Inflammatory macrophage (primary cell): ENCODE measurements at places on chromosomes 2 and 18.

- DNase-seq: no peak
Measured at GRCh38 chr2:212364112-212364985, 174.3 kb downstream of the ERBB4 start.

- peak; percentile 75 for DNase-seq
Measured at GRCh38 chr2:159326569-159327255, 40.2 kb upstream of the WDSUB1 start.

DNA sequence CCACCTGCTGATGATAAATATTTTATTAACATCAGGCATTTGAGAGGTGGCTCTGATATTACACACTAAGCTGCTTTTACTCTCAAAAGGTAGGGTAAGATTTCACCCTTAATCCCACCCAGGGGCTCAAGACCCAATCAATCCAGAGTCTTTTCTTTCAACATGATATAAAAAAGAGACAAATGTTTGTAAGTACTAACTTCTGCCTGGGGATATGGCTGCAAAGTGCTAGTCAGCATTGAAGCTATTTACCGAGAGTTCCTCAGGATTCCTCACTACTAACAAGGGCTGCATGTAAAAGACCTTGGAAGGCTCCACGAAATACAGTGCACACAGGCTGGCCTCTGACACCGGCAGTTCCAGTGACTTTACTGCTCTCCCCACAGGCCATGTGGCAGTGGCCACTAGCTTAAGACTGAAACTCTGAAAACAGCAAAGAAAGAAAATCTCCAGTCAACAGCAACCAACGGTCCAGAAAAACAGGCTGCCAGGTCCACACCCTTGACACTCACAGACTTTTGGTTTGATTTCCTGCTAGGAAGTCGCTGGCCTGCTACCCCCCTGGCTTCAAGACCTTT is 11.2 kb downstream of the MREG start:
- DNase-seq: no peak

DNA sequence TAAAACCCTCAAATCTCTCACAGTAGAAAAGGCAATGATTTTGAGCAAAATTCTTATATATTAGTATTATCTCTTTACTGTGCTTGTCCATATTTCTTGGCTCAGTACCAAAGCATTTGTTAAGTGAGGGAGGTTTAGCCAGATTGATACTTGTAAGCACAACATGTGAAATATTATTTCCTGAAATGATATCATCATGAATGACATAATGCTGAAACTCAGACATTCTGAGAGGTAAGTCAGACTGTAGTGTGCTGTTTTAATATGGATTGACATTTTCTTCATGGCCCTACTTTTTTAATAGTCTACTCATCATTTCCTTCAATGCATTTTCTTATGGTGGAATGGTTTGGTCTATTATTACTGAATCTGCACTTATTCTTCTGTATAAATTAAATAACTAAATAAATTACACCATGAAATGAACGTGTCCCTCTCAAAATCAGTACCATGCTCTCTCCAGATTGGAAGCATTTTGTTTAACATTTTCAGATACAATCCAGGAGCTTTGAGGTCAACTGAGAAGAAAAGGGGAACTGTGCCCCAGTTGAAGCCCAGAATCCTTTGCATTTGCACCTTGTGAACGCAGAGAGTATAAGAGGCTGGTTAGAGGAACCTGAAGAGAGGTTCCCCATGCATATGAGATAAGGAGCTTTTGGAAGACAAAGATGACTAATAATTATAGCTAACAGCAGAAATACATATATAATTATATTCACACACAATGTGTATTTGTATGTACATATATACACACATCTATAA is 50.1 kb upstream of the CRACDL start:
- DNase-seq: peak; percentile 2

DNA sequence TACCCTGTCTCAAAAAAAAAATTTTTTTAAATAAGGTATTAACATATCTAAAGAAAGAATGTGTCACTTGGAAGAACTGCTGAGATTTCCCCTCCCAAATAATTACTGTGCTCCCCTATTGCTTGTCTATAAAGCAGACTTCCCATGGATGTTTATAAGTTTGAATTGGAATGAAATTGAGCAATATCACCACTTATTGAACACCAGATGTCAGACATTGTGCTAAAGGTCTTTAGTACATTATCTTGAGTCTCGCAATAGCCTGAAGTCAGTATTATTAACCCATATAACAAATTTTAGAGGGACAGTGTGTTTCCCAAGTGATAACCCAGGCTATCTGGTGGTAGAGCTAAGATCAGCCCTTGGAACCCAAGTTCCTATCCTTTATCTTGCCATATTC is 102.9 kb upstream of the MSH2 start:
- no peak for DNase-seq

DNA sequence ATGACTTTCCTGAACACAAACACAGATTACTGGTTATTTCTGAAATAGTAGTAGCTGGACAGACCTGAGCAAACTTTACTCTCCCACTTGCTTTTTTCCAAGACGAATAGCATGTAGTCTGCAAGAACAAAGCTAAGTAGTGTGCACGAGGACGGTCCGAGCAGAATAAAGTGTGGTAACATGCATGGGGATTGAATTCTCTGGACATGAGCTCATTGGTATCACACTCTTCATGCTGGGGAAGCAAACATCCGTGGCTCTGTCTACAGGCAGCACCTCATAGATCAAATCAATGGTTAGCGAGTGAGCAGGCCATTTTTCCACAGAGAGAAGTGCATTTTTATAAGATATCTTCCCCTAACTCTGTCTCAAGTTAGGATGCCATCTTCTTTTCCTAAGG is 164.8 kb upstream of the STK17B start:
- DNase-seq: no peak

GRCh38 chr2:121334581-121335293 is 49.7 kb upstream of the TFCP2L1 start:
- no peak for DNase-seq

DNA sequence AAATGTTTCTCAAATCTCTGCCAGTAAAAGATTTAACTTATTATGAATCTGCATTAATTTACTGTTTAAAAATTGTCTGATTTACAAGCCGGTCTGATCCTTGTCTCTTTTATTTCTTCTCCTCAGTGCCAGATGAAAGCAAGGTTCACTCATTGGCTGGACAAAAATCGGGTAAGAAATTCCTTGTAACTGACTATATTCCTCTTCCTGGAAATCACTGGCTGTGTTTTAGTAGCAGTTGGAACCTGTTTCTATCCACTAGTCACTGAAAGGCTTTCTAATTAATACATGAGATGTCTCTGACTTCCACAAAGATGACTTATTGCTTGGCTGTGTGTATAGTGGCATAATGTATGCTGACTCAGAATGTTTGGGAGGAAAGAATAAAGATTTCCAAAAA is 436.6 kb upstream of the NRP2 start:
- DNase-seq: no peak

GRCh38 chr2:65292461-65293011 is 64.9 kb downstream of the ACTR2 start:
- DNase-seq: no peak

DNA sequence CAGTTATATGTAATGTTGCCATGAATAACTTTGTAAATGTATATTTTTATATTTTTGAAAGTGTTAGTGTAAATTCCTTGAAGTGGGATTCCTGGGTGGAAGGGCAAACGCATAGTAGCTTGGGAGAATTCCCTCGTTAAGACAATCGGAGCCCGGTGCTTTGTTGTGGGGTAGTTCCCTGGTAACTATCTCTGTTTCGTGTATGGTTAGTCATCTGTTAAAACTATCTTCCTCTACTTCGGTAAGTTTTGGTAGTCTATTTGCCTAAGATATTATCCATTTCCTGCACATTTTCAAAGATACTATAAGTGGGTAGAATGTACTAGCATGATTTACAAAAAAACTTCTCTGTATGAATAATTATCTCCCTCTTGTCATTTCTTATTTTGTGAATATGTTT is 113.8 kb upstream of the NRXN1 start:
- no peak for DNase-seq

GRCh38 chr2:217301142-217301925 is 441.5 kb upstream of the TNP1 start:
- DNase-seq: peak; percentile 8

DNA sequence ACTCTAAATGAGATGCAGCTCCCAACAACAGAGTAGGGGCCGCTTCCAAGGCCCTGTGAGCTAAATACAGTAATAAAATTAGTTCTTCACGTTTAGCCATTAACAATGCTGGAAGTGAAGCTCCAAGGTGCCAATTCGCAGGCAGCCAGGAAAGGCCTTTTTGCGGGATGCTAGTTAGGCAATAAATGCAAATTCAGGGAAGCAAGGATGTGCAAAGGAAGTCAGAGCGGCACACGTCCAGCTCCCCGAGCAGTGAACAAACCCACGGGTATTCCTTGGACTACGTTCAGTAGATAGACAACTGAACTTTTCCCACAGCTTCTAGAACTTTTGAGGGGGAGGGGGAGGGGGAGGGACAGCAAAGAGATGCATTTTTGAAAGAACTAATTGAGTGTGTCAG is 6.9 kb downstream of the ZNF516 start:
- no peak for DNase-seq

- DNase-seq: no peak
Measured at GRCh38 chr2:216001216-216002100, 11.9 kb downstream of the MREG start.

DNA sequence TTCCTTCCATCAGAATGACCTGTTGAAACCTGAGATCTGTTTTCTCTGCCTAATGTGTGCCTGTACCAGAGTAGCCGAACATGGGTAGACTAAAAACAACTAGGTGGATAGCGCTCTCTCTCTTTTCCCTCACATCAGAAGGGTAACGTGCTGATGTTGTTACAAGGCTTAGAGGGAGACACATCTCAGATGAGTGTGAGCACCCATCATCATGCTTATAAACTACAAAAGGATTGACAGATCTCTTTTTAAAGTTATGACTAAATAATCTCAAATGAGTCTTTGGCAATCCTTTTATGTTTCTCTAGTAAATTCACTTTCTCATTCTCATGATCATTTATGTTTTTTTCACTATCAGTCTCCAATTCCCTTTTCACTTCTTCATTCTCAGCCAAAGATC is 75.5 kb upstream of the CCDC141 start:
- DNase-seq: no peak

GRCh38 chr2:84373391-84373790 is 85.7 kb downstream of the SUCLG1 start:
- DNase-seq: no peak
